ENCODE measurements at places on chromosomes 2 and 18.

DNA sequence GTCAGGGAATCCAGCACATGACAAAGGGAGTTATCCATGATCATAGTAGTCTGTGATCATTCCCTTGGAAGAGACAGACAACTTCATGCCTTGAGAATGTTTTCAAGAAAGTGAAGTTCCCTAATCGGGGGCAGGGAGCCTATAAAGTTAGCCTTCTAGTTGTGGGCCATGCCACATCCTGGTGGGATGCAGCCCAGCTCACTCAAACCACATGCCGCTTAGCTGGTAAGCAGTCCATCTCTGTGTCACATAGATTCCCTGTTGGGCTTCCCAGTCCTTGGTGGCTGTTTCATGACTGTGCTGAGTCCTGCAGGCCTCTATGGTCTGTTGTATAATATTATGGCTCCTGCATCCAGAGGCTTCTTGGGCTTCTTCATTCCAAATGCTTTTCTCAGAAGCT is 11.4 kb upstream of the ARHGAP25 start:
- DNase-seq, result no peak

GRCh38 chr2:157782057-157782845 is 93.9 kb downstream of the ACVR1 start:
- DNase-seq, result no peak

DNA sequence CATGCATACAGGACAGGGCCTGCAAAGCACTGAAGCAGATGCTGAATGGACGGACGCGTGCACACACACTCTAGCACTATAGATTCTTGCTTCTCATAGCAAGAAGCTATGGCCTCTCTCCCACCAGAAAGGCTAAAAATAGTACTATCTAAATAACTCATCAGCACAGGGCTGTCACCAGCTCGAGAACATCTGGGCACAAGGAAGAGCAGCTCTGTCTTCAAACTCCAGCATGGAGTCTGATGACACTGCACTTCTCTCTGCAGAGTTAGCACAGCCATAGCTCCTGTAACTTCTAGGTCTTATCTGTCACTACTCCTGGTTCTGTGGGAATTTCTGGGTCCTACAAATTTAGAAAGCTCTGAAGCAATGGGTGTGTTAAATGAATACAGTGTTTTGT is 123.5 kb downstream of the MYO5B start:
- no peak for DNase-seq

DNA sequence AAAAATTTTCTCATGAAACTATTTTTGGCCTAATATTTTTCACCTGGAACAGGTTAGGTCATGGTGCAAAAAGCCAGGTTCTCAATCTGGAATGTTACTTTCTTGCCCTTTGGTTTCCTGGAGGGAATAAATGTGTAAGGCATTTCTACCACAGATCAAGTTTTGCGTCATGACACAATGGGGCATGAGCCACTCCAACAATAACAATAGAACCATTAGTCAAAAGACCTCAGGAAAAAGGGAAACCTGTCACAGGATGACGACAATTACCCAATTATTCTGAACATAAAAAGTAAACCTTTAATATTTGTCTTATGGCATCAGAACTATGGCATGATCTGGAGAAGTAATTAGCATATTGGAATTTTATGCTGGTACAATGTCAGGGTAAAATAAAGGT is 88.2 kb upstream of the HNRNPA3 start:
- no peak for DNase-seq

GRCh38 chr2:25558262-25558661 is 115.1 kb downstream of the DTNB start:
- no peak for DNase-seq

DNA sequence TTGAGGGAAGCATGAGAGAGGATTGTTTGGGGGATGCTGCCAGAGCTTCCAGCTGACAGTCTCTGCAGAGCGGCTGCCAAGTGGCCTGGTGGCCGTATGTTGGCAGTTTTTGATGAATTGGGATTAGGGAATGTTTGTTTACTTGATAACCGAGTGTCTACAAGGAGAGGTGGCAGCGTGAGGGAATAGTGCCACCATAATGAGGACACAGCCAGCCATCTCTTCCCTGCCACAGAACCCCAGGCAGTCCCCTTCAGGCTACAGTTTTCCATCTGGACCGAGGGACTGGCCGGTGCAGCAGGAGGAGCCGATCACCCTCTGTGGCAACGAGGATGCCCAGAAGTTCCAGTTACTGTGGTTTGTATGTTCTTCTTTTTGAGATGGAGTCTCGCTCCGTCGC is 55.2 kb downstream of the TRAPPC12 start:
- no peak for DNase-seq

- no peak for DNase-seq
Measured at GRCh38 chr2:217820091-217820819, 182.5 kb downstream of the TNS1 start.

DNA sequence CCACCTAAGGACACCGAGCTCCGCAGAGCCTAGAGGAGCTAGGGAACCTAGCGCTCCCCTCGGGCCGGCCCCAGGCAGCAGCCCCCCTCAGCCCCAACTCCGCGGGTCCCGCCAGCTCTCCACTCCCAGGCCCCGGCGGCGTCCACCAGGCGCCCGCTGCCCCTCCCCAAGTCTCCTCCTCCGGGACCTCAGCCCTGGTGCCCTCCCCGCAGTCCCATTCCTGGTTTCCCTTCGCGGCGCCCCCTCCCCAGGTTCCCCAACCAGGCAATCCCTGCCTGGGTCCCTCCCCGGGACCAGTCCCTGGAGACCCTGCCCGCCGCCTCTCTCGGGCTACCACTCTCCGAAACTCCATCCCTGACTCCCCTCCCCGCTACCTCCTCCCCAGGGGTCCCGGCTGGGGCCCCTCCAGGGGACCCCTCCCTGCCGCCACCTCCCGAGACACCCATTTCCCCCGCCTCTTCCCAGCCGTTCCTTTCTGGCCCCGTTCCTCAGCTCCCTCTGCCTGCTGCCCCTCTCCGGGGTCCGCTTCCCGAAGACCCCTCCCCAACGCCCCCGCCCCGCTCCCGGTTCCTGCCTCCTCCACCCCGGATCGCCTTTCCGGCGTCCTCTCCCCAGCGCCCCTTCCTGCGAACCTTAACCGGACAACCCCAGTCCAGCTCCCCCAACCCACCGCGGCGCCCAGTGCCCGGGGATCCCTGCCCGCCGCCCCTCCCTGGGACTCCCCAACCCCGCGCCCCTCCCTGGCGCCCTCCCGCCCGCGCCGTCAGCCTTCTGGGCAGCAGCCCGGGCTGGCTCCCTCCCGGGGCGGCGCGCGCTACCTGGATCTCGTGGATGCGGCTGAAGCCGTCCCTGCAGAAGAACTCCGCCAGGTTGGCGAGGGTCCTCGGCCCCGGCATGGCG is 678 bp downstream of the CYP27C1 start:
- no peak for DNase-seq

- peak; percentile 21 for DNase-seq
Measured at GRCh38 chr2:10382354-10383061, 65.6 kb downstream of the ODC1 start.

- DNase-seq, result no peak
Measured at GRCh38 chr2:37798315-37799005, 126.6 kb upstream of the RMDN2 start.

DNA sequence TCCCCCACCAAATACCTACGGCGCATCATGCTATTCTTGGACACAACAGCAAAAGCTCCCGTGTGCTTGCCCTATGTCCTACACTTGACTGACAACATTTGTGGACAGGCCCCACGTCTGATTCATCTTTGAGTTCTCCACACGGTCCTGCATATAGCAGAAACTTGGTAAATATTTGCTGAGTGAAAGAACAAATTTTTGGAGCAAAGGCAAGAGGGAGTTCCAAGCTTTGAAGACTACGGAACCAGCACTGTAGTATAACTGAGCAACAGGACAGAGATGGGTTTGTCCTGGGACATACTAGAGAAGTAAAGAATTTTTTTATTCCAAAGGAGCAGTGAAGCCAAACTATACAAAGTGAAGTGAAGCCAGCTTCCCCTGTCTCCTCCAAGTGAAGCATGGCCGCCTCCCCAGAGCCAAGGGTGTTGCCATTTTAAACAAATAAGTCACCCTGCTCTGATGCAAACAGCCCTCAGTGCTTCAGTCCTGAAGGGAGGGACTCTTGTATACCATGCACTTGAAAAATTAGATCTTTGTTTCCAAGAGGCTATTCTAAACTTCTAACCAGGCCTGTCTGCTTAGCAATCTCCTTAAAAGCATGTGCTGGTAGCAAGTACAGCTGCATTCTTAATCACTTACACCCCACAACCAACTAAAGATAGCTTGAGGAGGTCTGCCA is 35.9 kb downstream of the SPRED2 start:
- DNase-seq, result no peak

- DNase-seq, result no peak
Measured at GRCh38 chr2:23302591-23302990, 82.4 kb upstream of the KLHL29 start.

- DNase-seq, result no peak
Measured at GRCh38 chr2:178279142-178279541, 84.8 kb downstream of the OSBPL6 start.

- no peak for DNase-seq
Measured at GRCh38 chr2:25808006-25808383, 70.3 kb downstream of the ASXL2 start.

DNA sequence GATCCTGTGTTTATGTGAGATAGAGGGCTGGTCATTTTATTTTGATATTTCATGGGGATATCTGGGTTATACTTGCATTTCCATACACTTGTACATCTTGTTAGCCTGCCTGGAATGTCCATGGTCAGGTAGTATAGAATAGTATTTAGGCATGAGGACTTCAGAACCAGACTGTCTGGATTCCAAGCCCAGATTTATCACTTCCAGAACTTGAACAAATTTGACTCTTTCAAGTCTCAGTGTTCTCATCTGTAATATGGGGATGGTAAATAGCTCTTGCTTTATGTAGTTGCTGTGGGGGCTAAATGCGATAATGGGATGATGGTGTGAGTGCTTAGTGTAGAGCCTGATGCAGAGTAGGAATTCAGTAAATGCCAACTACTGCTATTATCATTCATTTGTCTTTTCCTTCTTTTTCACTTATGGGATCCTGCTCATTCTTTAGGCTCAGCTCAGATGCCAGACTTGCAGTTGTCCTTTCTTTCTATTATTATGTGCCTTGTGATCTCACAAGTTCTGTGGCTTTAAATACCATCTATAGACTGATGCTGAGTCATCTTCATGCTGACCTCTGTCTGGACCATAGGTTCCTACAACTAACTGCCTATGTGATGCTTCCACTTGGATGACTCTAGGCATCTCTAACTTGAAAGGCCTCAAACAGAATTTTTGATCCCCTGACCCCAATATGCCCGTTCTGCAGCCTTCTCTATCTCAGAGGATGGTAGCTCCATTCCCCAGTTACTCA is 67.4 kb downstream of the POLE4 start:
- no peak for DNase-seq

GRCh38 chr2:182393270-182393760 is 33.5 kb downstream of the PDE1A start:
- no peak for DNase-seq

DNA sequence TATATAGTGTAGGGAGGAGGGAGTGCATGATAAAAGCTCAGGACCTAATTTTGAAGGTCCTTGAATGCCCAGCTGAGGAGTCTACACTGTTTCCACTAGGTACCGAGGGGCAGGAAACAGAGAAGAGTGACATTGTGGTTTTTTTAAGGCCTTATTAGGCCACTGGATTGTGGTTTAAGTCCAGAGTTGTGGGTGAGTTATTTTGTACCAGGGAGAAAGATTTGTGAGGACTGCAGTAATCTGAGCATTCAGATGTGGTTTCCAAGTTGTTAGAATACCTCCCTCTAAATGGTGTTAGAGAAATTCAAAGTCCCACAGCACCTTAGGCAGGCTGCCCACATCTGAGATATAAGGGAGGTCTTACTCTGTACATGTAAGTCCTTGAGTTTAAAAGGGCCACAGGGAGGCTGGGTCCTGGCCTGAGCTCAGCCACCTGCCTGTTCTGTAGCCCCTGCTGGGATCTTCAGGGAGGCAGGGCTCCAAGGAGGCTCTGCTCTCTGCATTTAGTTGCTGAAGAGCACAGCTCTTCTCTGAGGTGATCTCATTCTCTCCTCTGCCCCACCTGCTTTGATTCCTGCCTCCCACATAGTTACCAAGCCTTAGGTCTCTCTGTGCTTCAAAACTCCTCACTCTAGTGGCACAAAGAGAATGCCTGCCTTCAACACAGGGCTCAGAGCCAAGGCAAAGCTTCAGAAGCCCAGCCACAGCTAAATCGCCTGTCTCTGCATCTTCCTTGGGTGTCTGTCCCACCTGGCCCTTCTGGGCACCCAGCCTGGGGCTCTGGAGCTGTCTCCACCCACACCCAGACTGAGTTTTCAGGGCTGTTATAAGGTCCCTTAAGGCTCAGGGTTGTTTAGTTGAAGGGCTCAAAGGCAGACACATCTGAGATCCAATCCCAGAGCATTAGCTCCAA is 88.1 kb downstream of the VSNL1 start:
- no peak for DNase-seq

- no peak for DNase-seq
Measured at GRCh38 chr18:78983512-78983911, 3.9 kb downstream of the SALL3 start.

- DNase-seq, result no peak
Measured at GRCh38 chr2:60354713-60355112, 198.7 kb downstream of the BCL11A start.

DNA sequence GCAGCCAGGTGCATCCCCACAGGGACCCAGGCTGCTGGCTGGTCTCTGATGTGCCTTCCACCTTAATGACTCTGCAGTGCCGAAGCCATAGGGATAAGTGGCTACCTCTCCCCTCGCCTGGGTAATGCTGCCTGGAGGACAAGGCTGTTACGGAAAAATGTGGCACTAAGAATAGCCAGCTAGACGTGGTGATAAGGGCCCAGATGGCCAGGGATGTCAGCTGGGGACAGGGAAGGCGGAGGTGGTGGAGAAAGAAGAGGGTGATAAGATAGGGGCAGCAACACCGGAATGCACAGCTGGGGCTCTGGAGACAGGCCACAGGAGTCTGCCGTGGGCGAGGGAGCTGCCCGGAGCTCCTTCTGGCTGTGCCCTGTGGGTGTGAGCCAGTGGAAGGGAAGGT is 170.6 kb downstream of the FHOD3 start:
- no peak for DNase-seq

- no peak for DNase-seq
Measured at GRCh38 chr2:106944215-106944614, 58.2 kb upstream of the ST6GAL2 start.
